ENCODE measurements at places on chromosomes 12 and 14.

DNA sequence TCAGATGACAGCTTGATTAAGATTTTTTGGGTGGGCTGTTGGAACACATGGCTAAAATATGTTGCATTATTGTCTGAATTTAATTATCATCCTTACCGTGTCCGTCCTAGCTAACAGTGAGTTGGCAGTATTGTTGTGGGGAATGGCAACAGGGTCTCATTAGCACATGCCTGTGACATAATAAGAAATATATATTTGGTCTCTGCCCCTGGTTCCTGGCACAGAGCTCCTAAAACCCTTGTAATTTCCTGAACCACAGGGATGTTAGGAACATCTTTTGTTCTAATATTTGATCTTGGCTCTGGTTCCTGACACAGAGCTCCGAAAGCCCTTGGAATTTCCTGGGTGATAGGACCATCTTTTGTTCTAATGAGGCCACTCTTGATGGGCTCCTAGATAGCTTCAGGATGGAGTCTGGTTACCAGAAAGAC lies 76.0 kb downstream of the SYNE2 start:
- DNase-seq, result no peak

DNA sequence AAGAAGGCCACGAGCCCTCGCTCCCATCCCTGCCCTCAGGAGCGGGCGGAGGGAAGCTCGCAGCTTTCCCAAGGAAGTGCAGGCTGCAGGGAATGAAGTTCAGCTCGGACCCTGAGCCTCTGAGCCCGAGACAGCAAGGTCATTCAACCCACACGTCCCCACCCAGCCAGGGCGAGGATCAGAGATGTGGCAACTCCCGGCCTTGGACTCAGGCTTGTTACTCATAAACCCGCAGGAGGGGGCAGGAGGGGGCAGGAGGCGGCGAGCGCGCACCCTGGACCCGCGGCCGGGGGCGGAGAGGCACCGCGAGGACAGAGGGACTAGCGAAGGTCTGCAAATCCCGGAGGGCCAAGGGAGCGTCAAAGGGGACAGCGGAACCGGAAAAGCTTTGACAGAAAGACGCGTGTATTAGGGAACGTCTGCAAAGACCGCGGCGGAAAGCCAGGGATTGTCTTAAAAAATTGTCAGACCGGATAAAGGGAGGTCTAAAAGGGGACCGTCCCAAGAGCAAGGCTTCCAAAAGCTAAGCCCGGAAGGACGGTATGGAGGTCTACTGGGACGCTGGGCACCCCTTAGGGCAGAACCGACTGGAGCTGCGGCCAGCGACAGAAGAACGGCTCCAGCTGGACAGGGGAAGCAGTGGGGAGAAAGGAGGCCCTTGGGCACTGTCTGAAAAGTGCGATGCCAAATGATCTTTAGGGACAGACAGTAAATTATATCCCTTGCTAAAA lies 611 bp upstream of the DCAF11 start:
- DNase-seq, result peak; percentile 86

DNA sequence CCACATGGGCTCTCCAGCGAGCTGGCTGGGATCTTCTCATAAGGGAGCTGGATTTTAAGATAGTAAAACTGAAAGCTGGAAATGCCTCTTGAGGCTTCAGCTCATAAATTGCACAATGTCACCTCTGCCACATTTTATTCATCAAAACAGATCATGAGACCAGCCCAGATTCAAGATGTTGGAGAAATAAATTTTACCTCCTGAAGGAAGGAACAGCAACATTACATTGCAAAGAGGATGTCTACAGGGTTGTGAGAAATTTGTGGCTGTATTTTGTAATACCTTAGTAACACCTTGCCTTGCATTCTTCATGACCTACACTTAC lies 43.1 kb upstream of the KRR1 start:
- DNase-seq, result no peak

GRCh38 chr12:70069221-70070105 lies 173.8 kb upstream of the CNOT2 start:
- no peak for DNase-seq

DNA sequence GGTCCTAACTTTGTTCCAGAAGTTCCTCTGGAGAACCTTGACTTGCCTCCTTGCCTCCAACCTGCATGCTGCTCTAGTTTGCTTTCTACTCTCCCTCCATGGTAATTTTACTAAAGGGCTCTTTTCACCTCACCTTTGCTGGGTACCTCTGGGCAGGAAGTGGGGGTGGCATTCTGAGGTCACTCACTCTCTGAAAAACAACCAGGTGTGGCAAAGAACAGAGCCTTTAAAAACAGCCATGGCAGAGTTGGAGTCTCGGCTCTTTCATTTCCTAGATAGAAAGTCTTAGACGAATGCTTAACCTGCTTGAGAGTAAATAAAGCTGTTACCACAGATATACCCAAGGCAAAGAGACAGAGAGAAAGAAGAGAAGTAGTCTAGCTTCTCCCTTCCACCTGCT lies 827.9 kb downstream of the BCL11B start:
- DNase-seq, result peak; percentile 71

DNA sequence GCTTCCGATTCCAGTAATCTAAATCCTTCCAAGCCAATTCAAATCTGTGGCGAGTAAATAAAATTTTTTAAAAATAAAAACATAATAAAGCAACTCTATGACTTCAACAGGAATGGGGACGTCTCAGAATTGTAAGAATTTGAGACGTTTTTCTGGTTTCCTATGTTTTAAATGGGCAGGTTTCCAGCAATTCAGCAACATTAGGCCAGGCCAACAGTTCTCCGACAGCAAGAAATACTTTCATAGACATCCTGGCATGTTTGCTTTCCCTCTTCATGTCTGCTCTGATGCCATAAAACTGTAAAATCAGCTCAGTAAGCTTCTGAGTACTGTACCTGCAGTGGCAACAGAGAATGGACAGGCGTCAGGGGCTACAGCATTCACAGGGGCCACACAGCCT lies 35.8 kb upstream of the DICER1 start:
- no peak for DNase-seq

DNA sequence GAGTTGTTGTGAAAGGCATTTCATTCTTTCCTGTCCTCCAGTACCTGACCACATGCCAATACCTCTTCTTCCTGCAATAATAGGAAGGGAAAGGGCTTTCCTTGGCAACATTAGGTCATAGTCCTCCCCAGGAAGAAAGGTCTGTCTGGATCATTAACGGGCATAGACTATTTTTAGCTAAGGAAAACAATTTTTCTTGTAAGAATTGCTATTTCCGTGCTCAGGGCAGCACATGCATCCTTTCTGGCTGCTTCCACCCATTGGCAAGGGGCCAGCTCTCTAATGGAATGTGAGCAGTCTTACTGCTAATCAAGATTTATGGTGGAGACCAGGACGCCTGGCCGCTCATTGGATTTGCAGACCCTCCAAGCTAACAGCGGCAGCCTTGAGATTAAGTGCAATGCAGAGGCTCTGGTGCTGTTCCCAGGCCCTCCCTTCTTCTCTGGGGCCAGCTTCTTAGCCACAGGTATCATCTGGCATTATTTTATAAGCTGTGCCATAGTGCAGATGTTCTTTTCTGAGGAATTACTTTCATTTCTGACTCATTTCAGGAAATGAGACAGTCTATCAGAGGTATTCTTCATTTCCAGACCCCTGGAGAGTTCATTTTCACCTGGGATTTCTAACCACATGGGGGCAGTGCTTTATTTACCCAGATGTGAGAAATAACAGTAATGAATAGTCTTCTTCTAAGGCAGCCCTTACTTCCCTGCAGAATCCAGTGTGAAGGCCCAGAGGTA lies 52.9 kb downstream of the ANO6 start:
- DNase-seq, result no peak

- no peak for DNase-seq
Measured at GRCh38 chr12:27460471-27460978, 14.0 kb downstream of the SMCO2 start.

DNA sequence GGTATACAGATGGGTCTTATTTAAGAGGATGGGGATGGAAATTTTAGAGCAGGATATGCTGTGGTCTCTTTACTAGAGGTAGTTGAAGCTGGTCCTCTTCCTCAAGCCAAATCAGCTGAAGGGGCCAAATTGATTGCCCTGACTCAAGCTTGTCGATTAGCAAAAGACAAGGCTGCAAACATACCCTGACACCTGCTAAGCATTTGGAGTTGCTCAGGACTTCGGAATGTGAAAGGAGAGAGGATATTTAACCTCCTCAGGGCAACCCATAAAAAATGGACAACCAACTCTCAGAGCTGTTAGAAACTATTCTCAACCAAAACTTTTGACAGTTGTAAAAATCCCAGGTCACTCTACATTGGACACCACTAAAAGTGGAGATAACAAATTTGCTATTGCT lies 15.6 kb downstream of the PTGDR start:
- DNase-seq, result no peak

- DNase-seq, result no peak
Measured at GRCh38 chr14:70601162-70601561, 707 bp upstream of the MED6 start.

DNA sequence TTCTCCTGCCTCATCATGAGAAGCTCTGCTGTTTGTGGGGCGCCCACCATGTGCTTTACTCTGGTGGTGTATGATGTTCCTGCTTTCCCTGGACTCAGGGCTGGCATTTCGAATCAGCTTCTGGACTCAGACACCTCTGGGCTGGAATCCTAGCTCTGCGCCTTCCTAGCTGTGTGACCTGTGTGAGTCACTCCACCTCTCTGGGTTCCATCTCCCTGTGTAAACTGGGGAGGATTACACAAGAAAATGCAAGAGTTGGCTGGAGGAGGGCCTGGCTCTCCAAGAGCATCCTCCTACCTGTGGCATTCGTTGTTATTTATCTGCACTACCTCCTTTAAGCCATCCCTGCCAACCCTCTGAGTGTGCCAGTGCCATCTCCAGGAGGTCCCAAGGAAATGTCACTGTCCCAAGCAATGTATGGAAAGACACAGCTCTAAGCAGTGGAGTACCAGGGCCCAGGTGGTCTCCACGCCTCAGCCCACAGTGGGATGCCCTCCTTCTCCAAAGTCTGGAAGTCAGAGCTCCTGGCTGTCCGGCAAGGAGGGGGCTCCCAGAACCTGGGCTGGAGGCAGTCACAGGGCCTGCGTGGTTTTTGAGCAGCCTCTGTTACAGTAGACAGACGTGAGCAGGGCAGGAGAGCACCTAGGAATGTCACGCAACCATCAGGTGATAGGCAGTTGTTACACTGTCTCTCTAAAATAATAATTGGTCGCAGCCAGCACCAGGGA lies 7.3 kb upstream of the TNFAIP2 start:
- no peak for DNase-seq

- no peak for DNase-seq
Measured at GRCh38 chr14:21059842-21060613, 2.4 kb downstream of the RNASE8 start.

- no peak for DNase-seq
Measured at GRCh38 chr12:111942557-111942956, 70.4 kb downstream of the TMEM116 start.

DNA sequence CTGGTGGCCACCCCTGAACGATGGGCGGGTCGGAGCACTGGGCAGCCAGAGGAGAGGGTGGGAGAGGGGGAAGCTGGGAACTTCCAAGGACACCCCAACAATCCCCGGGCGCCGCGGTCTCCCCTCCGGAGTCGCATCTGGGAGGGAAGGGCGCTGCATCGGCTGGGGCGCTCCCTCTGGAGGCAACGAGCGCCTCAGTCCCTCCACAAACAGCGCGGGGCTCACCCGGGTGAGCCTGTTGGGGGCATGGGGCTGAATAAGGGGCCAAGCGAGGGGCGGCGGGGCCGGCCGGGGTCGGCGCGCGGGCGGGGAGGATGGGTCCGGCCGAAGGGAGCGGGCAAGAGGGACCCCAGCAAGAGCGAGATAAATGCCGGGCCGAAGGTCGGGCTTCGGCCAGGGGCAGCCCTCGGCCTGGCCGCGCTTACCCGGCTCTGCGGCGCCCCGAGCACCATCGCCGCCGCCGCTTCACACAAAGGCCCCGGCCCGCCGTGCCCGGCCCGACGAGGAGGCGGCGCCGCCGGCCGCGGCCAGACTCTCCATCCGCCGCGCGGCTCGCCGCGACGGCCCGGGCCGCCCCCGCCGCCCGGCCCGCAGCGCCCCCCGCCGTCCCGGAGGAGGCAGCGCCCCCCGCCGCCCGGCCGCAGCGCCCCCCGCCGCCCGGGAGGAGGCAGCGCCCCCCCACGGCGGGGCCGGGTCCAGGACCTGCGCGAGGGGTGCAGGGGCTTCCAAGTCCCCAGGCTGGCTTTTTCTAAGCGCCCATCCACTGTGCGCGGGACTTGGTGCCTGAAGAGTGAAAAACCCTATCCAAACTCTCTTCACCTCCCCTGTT lies at the start of gene ZBTB39:
TSS of gene ZBTB39 (minus strand) at position 567 of the 829 bp plus-strand sequence. CDS start 1,629 bp downstream, outside the sequence.
- peak; percentile 60 for DNase-seq

DNA sequence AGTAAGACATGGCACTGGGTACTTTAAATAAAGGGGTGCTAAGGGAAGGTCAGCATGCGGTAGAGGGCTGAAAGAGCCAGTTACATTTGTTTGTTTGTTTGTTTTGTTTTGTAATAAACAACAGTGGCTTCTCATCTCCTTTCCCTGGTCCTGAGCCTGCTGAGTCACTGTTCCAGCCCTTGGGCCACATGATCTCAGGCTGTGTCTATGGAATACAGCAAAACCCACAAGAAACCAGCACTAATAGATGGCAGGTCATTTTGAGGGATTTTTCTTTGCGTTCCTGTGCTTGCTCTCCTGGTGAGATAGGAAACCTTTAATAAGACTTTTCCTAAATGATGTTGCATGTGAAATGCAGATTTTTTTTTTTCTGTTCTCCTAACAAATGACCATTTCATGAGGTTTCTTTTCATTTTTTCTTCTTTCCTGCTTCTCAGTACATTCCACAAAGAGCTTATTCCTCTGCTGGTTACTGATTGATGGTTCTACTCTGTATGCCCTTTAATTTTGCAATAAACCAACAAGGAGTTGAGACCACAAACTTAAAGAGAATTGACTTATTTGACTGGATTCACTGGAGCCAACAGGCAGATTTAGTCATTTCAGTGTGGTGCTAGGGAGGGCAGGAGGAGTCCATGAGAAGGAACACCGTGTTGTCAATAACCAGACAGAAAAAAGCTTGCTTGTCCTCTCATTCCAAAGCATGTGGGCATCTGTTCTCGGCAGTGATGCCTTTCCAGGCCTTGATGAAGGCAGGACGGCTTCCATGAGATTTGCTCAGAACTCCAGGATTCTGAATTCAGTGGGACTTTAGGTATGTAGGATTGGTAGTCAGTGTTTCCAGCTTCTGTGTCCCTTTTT lies 459.2 kb downstream of the RAD51B start:
- DNase-seq, result no peak

- no peak for DNase-seq
Measured at GRCh38 chr14:30225176-30225575, 297.5 kb upstream of the PRKD1 start.

GRCh38 chr12:76621582-76622024 lies 62.0 kb upstream of the OSBPL8 start:
- peak; percentile 54 for DNase-seq

DNA sequence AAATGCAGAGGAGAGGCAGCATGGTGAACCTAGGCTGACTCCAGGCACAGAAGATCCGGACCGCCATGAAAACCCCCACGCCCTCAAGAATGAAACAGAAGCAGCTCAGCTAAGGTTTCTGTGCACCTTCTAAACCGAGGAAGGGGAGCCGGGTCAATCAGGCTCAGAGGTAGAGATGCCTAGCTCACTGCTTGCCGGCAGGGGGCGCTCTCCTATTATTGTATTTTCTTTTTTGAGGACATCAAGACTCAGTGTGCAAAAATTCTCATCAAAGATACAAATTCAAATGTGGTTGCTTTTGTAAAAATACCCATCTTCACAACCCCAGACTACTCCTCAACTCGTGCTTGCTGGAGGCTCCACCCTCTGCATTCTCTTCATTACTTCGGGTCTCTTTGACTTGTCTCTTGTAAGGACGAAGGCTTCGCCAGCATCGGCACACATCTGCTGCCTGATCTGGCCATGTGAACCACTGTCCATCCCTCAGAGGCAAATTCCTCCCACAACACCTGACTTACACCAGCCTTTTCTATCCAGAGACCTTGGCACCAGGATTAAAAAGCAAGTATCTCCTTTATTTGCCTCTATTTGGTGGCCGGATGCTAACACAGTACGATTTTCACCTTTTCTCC lies 33.4 kb upstream of the RNASE3 start:
- peak; percentile 59 for DNase-seq
